MCF 10A (cell line): ENCODE measurements at places on chromosomes 2 and 18. TPM values are rescaled to one million over a fixed set of nuclear protein-coding genes. Genes with fewer than 3 reads are reported as not detected.

DNA sequence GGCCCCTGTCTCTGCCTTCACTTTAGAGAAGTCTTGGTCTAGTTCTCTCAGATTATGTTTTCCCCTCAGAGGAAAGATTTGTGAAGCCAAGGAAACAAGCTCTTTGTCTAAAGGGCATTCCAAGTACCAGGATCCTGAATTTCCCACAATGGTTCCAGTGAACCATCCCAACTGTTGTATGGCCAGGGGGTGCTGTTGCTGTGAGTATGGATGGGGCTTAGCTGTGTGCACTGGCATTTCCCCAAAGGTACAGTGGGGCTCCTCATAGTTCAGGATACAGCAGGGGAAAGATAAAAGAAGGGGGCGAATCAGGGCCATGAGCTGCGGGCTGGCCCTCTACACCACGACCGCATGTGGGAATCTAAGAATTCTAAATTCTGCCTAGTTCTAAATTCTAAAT is 1154.0 kb upstream of the FANCL start:
- no peak overlapping the region for H3K4me3 ChIP-seq
- no peak for DNase-seq
- no peak overlapping the region for H3K27ac ChIP-seq
- no peaks in the 10 kb centered on the region for H3K4me1 ChIP-seq
- no peaks in the 10 kb centered on the region for H3K27me3 ChIP-seq

IGFBP2 gene
- 18.3 and 32.0 TPM in 2 replicates for total RNA-seq

DNA sequence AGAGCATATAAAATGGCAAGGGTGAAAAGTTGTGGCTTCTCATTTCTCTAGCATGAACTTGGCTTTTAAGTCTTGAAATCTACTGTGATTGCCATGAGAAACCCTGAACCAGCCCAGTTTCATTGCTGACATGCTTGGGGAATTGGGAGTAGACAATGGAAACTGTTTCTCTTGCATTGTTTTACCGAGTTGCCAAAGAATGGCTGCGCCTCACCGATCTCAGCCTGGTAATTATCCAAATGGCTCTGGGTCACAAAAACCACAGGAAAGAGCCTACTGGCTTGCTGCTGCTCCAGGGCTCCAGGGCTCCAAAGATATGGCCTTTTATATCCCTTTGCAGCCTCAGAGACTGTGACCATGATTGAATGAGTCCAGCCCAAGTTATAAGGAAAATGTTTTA is 310.4 kb upstream of the NT5C1B start:
- no peaks in the 10 kb centered on the region for H3K27me3 ChIP-seq
- no peak overlapping the region for H3K27ac ChIP-seq
- DNase-seq: no peak
- H3K36me3 ChIP-seq: no peaks in the 10 kb centered on the region

- H3K4me1 ChIP-seq: no peaks in the 10 kb centered on the region
- no peak for DNase-seq
- no peaks in the 10 kb centered on the region for H3K27me3 ChIP-seq
- H3K36me3 ChIP-seq: no peaks in the 10 kb centered on the region
- no peak overlapping the region for H3K4me3 ChIP-seq
Observed at GRCh38 chr18:78727877-78728783, 251.5 kb upstream of the SALL3 start.

DNA sequence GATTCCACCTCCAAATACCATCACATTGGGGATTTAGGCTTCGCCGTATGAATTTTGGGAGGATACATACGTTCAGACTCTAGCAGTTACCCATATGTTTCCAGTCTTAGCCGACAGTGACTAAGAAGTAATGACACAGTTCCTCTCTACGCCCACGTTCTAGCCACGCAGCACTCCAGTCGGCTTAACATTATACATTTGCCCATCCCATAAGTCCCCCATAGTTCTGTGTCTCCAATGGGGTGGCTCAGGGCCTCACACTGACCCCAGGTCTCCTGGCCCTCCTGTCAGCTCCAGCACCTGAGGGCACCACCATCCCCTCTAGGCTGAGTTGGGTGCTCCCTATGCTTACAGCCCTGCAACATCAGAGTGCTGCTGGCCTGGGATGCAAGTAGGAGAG is 18.4 kb upstream of the CNDP2 start:
- H3K36me3 ChIP-seq: no peaks in the 10 kb centered on the region
- DNase-seq: no peak
- H3K4me3 ChIP-seq: no peak overlapping the region

LCT gene
- not detected in 2 replicates for total RNA-seq

GRCh38 chr2:111061191-111061590 is 59.5 kb upstream of the BCL2L11 start:
- peaks cover 70% of the 10 kb centered on the region for H3K27me3 ChIP-seq
- no peak overlapping the region for H3K4me3 ChIP-seq
- no peak overlapping the region for H3K27ac ChIP-seq
- DNase-seq: no peak
- H3K4me1 ChIP-seq: no peaks in the 10 kb centered on the region

DNA sequence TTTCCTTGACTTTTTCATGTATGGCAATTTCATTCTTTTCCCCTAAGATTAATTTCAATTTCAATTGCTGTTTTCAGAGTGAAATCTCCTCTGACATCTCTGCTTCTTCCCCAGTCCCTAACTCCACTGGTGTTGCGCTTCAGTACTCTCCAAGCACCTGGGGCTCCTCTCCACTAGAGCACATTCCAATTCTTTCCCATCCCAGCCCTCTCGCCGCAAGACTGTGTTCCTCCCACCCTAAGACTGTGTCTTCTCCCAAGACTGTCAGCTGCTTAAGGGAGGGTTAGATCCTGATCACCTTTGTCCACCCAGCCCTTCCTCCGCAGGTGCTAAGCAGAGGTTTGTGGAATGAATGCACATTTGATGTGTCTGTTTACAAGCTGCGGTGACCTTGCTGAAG is 255.7 kb upstream of the CCDC68 start:
- DNase-seq: no peak
- H3K36me3 ChIP-seq: no peaks in the 10 kb centered on the region
- no peaks in the 10 kb centered on the region for H3K4me1 ChIP-seq
- no peak overlapping the region for H3K27ac ChIP-seq
- H3K27me3 ChIP-seq: no peaks in the 10 kb centered on the region
- no peak overlapping the region for H3K4me3 ChIP-seq

DNA sequence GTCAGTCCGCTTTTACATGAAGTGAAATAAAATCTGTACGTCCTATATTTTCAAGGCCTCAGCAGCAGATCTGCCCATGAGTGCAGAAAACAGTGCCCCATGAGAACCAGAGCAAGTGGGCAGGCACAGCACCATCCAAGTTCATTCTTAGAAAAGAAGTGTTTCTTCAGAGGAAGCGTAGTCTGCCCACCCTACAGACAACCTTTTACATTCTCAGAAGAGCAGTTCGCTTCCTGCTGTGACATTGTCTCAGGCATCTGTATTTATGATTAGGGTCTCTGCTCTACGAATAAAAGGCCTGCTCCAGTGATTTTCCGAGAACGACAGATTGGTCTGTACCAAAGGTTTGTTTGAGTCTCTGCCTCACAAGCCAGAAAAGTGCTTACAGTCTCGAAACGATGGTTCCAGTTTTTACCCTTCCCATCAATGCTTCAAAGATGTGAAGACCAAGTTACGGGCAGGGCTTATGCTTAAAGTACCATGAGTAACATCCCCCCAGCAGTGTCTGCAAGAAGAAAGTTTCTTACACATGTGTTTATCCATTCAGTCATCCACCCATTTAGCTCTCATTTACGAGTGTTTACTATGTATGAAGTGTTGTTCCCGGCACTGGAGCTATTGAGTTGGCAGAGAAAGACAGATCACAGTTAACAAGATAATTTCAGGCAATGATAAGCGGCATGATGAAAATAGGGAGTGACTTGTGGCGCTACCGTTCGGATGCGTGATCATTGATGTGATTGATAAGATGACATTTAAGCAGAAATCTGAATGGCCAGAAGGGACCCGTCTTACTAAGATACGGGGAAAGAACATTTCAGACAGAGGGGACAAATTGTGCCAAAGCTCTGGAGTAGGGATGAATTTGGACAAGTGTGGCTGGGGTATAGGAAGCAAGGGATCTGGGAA is 31.4 kb upstream of the CTLA4 start:
- H3K27me3 ChIP-seq: peaks cover 59% of the 10 kb centered on the region
- no peaks in the 10 kb centered on the region for H3K4me1 ChIP-seq
- no peak overlapping the region for H3K4me3 ChIP-seq
- no peak for DNase-seq
- H3K36me3 ChIP-seq: no peaks in the 10 kb centered on the region

ST8SIA5 gene
- not detected in 2 replicates for total RNA-seq

SP140 gene
- 0.61 TPM in 1 of 2 replicates, not detected in the other for total RNA-seq

EPB41L3 gene
- not detected in 2 replicates for total RNA-seq

DNA sequence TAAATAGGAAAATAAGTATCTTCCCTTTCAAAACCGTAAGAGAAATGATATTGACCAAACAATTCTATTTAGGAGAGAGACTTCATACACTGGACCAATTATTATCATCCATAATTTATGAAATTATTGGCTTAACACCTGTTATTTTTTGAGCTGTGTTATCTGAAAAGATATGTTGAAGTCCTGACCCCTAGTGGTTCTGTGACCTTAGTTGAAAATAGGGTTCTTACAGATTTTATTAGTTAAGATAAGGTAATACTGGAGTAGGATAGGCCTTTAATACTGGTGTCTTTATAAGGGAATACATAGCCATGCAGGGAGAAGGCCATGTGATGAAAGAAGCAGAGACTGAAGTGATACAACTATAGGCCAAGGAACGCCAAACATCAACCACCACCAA is 659.6 kb downstream of the DCC start:
- no peaks in the 10 kb centered on the region for H3K36me3 ChIP-seq
- DNase-seq: no peak
- no peak overlapping the region for H3K4me3 ChIP-seq
- no peaks in the 10 kb centered on the region for H3K4me1 ChIP-seq

DNA sequence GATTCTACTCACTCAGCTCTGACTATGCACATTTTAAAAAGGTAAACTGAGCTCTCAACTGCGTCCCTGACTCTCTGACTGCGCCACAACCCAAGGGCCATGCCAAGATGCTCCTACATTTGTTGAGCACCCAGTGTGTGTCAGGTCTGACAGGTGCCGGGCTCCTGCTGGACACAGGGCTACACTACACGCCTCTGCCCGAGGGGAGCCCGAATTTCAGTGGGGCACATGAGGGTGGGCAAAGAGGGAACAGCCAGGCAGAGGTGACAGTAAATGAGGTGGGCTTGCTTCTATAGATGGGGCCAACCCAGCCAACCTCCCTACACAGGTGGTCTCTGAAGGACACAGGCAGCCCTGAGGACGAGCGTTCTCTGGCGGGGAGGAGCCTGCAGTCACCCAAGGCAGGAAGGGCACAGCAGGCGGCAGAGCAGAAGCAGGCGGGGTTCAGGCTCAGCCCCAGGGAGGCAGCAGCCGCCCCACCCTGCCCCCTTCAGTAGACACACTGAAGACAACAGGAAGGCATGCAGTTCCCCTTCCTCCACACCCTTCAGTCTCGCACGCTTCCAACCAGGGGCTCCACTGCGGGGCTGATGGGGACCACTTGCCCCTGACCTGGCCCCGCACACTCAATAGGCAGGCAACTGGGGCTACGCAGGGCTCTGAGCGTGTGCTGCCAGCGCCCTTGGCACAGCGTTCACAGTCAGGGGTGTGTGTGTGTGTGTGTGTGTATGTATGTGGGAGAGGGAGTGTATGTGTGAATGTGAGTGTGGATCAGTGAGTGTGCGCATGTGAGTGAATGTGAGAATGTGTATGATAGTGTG is 98.4 kb downstream of the UXS1 start:
- no peak overlapping the region for H3K4me3 ChIP-seq
- no peaks in the 10 kb centered on the region for H3K4me1 ChIP-seq
- H3K27me3 ChIP-seq: no peaks in the 10 kb centered on the region
- H3K27ac ChIP-seq: no peak overlapping the region

- H3K27ac ChIP-seq: no peak overlapping the region
- peaks cover 7% of the 10 kb centered on the region for H3K4me1 ChIP-seq
- no peak for DNase-seq
- no peak overlapping the region for H3K4me3 ChIP-seq
- H3K27me3 ChIP-seq: no peaks in the 10 kb centered on the region
Observed at GRCh38 chr2:231362555-231363184, 32.8 kb upstream of the B3GNT7 start.

- DNase-seq: no peak
- peaks cover 7% of the 10 kb centered on the region for H3K4me1 ChIP-seq
- H3K4me3 ChIP-seq: no peak overlapping the region
- H3K27ac ChIP-seq: no peak overlapping the region
- H3K36me3 ChIP-seq: peaks cover 7% of the 10 kb centered on the region
- H3K27me3 ChIP-seq: no peaks in the 10 kb centered on the region
Observed at GRCh38 chr18:36849288-36850006, 20.5 kb downstream of the KIAA1328 start.

DNA sequence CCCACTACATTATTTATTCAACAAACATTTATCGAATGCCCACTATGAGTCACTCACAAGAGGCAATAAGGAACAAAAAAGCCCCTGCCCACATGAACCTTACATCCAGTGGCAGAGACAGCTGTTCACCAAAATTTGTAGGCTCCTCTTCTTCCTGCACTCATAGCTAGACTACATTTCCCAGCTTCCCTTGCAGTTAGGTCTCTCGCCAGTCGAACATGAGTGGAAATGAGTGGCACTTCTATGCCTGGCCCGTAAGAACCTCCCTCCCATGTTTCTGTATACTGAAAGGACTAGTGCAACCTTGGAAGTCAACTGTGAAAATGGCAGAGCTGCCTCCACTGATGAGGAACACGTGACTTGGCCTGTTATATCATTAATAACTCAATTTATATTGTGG is 19.4 kb upstream of the NCOA1 start:
- H3K27me3 ChIP-seq: peaks cover 18% of the 10 kb centered on the region
- DNase-seq: no peak
- H3K4me3 ChIP-seq: no peak overlapping the region
- H3K4me1 ChIP-seq: no peaks in the 10 kb centered on the region

DNA sequence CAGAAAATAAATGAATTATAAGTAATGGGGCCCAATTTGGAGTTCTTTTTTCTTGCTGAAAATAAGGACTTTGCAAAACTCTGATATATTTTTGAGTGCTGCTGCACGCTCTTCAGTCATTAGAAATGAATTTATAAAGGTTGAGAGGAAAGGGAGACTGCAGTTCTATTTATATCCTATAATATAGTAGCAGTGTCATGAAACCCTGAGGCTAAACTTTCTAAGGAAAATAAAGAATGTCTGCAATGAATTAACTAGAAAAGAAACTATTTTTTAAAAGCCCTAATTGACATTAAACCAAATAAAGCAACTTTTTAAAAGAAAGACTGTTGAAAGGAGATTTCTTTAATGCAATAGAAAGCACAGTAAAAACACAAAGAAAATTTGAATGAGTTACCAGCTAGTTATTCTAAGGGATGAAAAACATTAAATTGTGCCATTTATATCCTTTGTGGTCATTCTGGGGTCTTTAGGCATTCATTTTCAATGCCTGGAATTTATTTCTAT is 1072.8 kb upstream of the TMEFF2 start:
- H3K27ac ChIP-seq: no peak overlapping the region
- no peaks in the 10 kb centered on the region for H3K36me3 ChIP-seq
- DNase-seq: no peak
- H3K4me1 ChIP-seq: no peaks in the 10 kb centered on the region
- H3K4me3 ChIP-seq: no peak overlapping the region

DNA sequence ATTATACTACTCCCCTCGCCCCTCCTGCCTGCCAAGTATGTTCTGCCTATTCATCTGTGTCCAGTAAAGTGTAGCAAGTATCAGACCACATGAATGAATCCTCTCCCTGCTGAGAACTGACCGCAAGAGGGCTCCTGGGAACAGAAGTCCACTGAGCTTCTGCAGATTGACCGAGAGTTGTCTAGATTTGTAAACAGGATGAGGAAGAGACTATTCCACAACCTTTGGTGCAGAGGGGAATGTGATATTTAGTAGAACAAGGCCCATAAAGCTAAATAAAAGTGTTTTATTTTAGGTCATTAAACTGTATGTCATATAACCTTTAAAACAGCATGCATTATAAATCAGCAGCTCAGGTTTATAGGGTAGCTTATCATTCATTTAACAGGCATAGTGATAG is 377.0 kb downstream of the DCC start:
- H3K4me1 ChIP-seq: no peaks in the 10 kb centered on the region
- no peak overlapping the region for H3K4me3 ChIP-seq
- no peak for DNase-seq
- peaks cover 7% of the 10 kb centered on the region for H3K36me3 ChIP-seq
- H3K27me3 ChIP-seq: no peaks in the 10 kb centered on the region
- H3K27ac ChIP-seq: no peak overlapping the region
